HS-5 (cell line): ENCODE measurements at places on chromosomes 12 and 14.

GRCh38 chr12:62604871-62605270 is 138.2 kb downstream of the MON2 start:
- no peak for DNase-seq

DNA sequence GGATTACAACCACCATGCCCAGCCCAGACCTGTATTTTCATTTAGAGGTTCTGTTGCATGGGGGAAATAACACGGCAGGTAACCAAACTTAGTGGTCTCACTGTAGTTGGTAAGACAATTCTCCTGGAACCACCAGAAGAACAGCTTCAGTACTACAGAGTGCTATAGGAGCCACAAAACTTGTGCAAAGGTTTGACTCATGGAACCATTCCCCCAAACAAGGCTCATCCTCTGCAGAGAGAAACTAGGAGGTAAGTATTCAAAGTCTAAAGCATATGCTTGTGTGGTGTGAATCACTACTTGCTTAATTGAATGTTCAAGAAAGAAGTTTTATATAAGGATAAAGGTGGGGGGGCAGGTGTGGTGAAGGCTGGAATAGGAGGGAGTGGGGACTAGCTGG is 58.7 kb downstream of the GNS start:
- no peak for DNase-seq

GRCh38 chr12:119669744-119670472 is 2.0 kb downstream of the PRKAB1 start:
- no peak for DNase-seq

GRCh38 chr12:78818487-78818886 is 46.1 kb upstream of the SYT1 start:
- no peak for DNase-seq

DNA sequence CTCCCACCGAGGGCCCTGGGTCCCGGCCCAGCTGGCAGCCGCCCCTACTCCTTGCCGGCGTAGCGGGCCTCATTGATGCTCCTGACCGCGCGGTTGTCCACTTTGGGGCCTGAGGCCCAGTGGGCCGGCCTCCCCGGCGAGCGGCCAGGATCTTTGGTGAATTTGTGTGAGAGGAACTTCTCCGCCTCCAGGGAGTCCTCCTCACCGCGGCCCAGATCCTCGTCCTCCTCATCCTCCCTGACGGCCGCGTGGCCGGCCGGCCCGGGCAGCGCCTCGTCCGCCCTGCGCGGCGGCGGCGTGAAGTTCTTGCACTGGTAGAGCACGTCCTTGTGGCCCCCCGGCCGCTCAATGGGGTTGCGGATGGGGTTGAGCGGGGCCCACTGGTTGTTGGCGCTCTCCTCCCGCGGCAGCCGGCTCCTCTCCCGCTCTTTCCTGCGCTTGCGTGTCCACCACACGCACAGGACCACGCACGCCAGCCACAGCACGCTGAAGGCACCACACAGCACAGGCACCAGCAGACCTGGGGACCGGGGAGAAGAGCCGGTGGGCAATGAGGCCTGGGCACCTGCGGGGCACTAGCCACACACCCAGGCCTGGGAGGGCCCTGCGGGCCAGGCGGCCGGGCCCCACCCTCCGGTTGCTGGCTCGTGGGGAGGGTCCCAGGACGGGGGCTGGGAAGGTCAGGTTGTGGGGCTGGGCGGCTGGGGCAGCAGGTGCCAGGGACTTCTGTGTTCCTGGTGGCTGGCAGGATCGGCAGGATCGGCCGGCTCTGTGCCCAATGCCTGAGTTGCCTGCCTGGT is 25.7 kb downstream of the JAG2 start:
- DNase-seq, result no peak

DNA sequence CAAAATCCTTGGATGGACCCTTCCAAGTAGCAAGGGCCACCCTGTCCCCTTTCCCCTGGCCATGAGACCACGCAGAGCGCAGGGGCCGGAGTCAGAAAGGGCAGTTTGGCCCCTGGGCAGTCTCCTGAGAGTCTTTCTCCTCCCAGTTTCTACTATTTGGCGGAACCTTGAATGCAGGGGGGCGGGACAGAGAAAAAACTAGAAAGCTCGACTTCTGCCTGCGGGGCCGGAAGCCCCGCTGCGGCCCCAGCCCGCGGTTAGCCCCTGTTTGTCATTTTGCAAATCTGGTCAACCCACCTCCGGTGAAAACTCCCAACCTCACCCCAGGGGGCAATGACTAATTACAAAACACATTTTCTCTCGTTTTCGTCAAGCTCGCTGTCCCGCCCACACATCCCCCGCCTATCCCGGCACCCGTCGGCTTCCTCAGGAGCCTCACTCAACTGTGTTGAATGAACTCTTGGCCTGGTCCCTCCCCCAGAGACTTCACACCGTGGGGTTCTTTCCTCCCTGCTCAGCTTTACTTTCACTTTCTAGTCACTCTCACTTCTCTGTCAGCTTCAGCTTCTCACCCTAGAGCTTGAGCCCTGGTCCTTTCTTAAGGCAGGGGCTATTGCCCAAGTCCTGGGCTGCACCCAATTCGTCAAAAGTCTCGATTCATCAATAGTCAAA is 66.7 kb downstream of the IRF2BPL start:
- DNase-seq, result peak; percentile 86

DNA sequence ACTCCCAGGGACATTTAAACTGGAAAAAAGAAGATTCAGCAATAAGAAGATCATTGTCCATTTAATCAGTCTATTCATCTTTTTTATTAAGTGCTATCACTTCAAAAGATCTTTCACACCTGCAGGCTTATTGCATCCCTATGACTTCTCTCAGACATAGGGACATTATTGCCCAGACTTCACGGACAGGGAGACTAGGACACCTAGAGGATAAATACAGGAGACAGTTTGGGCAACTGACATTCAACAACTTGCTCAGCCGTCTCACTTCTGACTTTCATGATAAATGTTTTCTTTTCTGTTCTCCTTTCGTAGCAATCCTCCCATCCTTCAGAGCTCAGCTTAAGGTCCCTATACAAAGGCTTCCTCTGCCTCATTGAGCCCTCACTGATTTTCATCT is 84.3 kb downstream of the TMEM30B start:
- DNase-seq, result no peak

DNA sequence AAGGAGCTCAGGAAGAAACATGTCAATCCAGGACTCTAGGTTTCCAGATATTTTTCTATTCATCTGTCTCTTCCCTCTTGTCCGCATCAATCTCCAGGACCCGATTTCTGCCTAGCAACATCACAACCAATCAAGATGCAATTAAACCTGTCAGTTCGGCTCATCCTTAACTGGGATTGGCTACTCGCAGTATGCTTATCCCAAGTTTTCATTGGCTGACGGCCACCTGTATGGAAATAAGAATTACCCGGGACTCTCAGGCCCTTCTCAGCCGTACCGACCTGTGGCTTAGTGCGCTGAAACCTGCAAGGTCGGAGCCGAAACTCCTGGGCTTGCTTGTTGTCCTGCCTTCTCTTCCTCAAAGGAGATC is 20.4 kb upstream of the ATP5MC2 start:
- peak; percentile 61 for DNase-seq

GRCh38 chr12:59972905-59973304 is 377.1 kb downstream of the SLC16A7 start:
- DNase-seq, result peak; percentile 70

DNA sequence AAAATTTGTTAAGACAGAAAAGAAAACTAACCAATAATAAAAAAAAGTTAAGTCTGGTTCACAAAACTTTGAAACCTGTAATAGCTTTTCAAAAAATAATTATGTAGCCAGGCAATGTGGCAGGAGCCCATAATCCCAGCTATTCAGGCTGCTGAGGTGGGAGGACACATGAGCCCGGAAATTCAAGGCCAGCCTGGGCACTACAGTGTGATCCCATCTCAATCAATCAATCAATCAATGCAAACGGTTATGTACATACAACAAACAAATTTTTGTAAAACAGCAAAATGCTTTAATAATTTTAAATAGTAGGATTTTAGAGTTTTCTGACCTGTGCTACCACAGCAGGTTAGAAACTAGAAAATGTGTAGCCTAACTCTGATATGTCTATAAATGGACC is 152.4 kb downstream of the MED13L start:
- DNase-seq, result no peak

- no peak for DNase-seq
Observed at GRCh38 chr14:20697273-20698017, 8.9 kb downstream of the ANG start.

GRCh38 chr14:39593377-39593776 is 161.1 kb upstream of the FBXO33 start:
- DNase-seq, result no peak

DNA sequence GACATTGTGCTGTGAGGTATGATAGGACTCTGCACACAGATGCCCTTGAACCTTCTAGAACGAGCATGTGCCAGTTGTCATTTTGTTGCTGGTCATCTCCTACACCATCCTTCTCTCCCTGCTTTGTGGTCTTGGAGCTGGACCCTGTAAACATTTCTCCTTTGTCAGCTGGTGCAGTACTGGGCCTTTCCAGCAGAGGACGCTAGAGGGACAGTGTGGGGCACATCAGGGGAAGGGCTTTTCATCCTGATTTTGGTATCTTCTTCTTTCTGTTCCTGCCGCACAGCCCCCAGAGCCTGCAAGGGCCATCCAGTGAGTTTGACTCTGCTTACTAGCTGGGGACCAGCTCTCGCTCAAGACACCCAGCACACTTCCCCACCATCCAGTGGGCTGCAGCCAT is 484.6 kb downstream of the AACS start:
- no peak for DNase-seq

GRCh38 chr12:42458575-42458974 is 131.0 kb downstream of the PRICKLE1 start:
- no peak for DNase-seq

- no peak for DNase-seq
Observed at GRCh38 chr14:105087308-105087962, 22.2 kb upstream of the GPR132 start.

GRCh38 chr14:23478109-23478759 is 8.7 kb downstream of the NGDN start:
- DNase-seq, result peak; percentile 36
